ENCODE measurements at places on chromosomes 3 and 15. TPM values are rescaled to one million over a fixed set of nuclear protein-coding genes. Genes with fewer than 3 reads are reported as not detected.

Gene FBXO40
- total RNA-seq, result under 0.01 TPM

Gene CYP8B1
- not detected for total RNA-seq

Gene SCN11A
- under 0.01 TPM for total RNA-seq

Gene C3orf52
- total RNA-seq, result 4.8 TPM

Gene PRSS50
- not detected for total RNA-seq

Gene DAPK2
- total RNA-seq, result 13.5 TPM

Gene CPNE4
- not detected for total RNA-seq

Gene CKMT1B
- not detected for total RNA-seq

Gene REC114
- not detected for total RNA-seq

Gene ULK3
- total RNA-seq, result 19.4 TPM

Gene PLSCR2
- total RNA-seq, result not detected

Gene CYP11A1
- not detected for total RNA-seq

Gene SMCO1
- not detected for total RNA-seq

Gene NTRK3
- total RNA-seq, result not detected

Gene FAM3D
- total RNA-seq, result 0.20 TPM

Gene AGBL1
- not detected for total RNA-seq

Gene ITIH1
- not detected for total RNA-seq

Gene STAB1
- 136 TPM for total RNA-seq

Gene CCR3
- total RNA-seq, result not detected

Gene GP9
- total RNA-seq, result not detected

Gene RNF7
- 23.4 TPM for total RNA-seq

Gene PTX3
- total RNA-seq, result 311 TPM

Gene C3orf70
- total RNA-seq, result 0.65 TPM

Gene GP5
- under 0.01 TPM for total RNA-seq

Gene C3orf20
- total RNA-seq, result not detected

Gene ZNF592
- 4.8 TPM for total RNA-seq

Gene SH3GL3
- total RNA-seq, result under 0.01 TPM

Gene ZPLD1
- total RNA-seq, result not detected

Gene DENND4A
- 13.7 TPM for total RNA-seq

Gene RPP14
- 12.3 TPM for total RNA-seq

Gene SUSD5
- under 0.01 TPM for total RNA-seq

Gene CCRL2
- 0.40 TPM for total RNA-seq

Gene GUCA1C
- total RNA-seq, result not detected

Gene B3GALNT1
- total RNA-seq, result 8.7 TPM

Gene CCDC39
- total RNA-seq, result not detected

Gene RBP2
- total RNA-seq, result not detected

Gene C3orf49
- not detected for total RNA-seq

Gene MORC1
- not detected for total RNA-seq

Gene IL12A
- total RNA-seq, result 0.44 TPM

Gene TMEM207
- not detected for total RNA-seq

Gene FANCD2OS
- total RNA-seq, result not detected

Gene C2CD4A
- 0.87 TPM for total RNA-seq

Gene TGM4
- under 0.01 TPM for total RNA-seq

Gene PATL2
- not detected for total RNA-seq
